ENCODE measurements at places on chromosomes 16 and 17.

DNA sequence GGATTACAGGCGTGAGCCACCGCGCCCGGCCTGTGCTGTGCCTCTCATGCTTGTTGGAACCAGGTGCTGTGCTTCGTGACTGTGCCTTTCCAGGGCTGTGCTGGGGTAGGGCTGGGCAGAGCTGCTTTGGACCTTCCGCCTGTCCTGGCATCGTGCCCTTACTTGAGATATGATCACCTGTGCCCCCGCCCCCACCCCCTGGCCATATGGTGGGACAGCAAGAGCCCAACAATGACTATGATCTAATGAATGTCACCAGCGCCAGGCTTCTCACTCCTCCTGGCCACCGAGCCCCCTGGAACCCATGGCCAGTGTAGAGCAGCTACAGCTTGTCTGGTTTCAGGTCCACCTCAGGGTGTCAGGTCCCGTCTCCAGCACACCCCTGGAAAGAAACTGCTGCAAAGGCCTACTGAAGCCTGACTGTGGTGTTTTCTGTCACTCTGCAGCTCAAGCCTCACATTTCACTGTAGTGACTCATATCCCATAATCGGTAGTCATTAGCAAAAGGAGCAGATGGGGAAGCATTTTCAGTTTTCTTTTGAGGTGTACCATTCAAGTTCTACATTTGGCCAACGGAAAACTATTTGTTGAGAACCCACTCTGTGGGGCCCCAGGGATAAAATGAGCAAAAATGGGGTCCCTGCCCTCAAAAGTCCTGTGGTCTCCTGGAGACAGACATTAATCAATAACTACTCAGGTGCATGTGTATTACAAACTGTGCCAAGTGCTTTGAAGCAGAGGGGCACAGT, 22.1 kb downstream of the FCSK start:
- peak; percentile 82 for DNase-seq

- no peak for DNase-seq
These were observed 17.4 kb downstream of the CDIPT start for GRCh38 chr16:29845656-29846055.

- DNase-seq = peak; percentile 98
These were observed 7.7 kb upstream of the PPL start for GRCh38 chr16:4944333-4945281.

GRCh38 chr16:46973996-46974324, 486 bp upstream of the DNAJA2 start:
- DNase-seq = no peak

- no peak for DNase-seq
These were observed 148.4 kb downstream of the SLC39A11 start for GRCh38 chr17:72943826-72944689.

All from fibroblast of upper back skin (primary cell).